ENCODE measurements at places on chromosomes 13 and 19.

- DNase-seq, result no peak
These were observed 194.6 kb upstream of the NBEA start for GRCh38 chr13:34747507-34747906.

DNA sequence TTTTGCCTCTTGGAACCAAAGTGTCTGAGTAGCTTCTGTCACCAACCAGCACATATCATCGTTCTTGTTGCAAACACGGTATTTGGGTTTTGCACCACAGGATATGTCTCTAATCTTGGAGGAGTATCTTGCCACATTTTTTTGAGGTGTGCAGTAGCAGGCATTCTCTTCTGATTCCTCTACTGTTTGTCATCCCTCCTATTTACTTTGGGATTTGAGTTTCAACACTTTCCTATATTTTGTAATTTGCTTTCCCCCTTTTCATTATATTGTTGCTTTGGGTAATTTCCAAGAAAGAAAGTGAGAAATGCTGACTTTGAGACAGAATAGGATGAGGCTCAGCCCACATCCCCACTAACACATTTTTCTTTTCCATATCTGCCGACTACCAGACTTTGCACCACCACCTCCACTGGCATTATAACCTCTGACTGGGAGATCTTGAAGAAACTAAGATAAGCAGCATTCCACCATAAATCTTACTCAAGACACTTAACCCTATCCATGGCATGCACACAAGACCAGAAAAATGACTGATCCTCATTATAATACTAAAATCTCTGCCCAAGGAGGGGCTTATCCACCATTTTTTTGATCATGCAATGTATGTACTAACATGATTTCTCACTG is 12.0 kb upstream of the DZIP1 start:
- no peak for DNase-seq

DNA sequence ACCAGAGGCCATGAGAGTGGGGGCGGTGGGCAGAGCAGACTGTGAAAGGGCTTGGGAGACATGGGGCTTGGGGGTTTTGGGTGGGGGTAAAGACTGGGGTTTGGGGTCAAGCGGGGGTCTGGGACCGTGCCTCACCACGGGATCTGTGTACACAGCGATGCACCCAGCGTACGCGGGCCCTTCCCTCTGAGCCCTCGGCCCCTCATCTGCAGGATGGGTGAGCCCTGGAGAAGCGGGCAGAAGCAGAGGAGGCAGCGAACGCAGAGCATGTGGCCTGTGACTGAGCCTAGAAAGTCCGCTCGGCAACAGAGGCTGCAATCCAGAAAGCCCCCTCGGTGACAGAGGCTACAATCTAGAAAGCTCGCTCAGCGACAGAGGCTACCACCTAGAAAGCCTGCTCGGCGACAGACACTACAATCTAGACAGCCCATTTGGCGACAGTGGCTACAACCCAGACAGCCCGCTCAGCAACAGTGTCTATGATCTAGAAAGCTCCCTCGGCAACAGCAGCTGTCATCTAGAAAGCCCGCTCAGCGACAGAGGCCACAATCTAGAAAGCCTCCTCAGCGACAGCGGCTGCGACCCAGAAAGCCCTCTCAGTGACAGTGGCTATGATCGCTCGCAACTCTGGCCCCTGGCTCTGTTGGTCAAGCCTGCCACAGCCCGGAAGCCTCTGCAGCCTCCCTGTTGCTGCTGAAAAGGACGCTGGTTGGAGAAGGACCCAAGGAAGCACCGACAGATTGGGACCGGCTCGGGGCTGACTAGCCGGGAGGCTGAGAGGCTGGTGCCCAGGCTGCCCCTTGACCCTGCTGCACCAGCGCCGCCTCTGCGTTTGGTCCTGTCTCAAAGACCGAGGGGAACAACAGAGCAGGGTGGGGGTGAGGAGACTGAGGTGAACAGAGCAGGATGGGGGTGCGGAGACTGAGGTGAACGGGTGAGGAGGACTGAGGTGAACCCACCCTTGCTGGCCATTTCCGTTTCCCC is 68.6 kb downstream of the SPACA7 start:
- no peak for DNase-seq

DNA sequence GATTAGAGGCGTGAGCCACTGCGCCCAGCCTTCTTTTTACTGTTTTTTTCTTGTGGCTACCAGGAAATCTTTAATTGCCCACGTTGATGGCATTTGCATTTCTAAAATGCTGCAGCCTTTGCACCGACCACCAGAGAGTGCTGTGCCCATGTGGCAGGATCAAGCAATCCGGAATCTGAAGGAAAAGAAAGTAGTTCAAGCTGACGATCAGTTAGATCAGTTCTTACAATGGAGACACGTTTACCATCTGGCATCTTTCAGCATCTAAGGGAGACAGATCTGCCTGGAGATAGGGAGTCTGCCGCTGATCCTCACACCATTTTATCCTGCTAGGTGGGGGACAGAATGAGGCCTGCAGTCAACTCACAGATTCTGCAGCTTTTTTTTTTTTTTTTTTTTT is 19.9 kb downstream of the TINCR start:
- no peak for DNase-seq

GRCh38 chr13:30559274-30559673 is 58.4 kb upstream of the USPL1 start:
- no peak for DNase-seq

- DNase-seq, result peak; percentile 19
These were observed 454 bp downstream of the TIMM44 start for GRCh38 chr19:7942981-7943443.

DNA sequence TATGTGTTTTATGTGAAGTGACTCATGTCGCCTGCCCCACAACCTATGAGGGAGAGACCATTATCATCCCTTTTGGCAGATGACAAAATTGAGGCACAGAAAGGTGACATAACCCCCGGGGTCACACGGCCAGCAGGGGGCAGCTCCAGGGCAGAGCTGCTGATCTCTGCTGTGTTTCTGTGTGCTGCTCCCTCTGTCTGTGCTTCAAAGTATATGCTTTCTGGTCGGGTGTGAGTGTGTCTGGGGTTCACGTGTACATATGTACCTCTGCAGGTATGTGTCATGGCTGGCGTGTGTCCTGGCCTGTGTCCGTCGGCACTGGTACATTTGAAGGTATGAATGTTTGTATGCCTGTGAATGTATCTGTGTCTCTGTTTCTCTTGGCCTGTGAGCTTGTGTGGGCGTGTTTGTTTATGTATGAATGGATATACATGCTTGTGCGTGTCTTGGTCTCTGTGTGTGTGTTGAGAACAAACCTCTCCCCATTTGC is 7.1 kb downstream of the LIPE start:
- peak; percentile 64 for DNase-seq

DNA sequence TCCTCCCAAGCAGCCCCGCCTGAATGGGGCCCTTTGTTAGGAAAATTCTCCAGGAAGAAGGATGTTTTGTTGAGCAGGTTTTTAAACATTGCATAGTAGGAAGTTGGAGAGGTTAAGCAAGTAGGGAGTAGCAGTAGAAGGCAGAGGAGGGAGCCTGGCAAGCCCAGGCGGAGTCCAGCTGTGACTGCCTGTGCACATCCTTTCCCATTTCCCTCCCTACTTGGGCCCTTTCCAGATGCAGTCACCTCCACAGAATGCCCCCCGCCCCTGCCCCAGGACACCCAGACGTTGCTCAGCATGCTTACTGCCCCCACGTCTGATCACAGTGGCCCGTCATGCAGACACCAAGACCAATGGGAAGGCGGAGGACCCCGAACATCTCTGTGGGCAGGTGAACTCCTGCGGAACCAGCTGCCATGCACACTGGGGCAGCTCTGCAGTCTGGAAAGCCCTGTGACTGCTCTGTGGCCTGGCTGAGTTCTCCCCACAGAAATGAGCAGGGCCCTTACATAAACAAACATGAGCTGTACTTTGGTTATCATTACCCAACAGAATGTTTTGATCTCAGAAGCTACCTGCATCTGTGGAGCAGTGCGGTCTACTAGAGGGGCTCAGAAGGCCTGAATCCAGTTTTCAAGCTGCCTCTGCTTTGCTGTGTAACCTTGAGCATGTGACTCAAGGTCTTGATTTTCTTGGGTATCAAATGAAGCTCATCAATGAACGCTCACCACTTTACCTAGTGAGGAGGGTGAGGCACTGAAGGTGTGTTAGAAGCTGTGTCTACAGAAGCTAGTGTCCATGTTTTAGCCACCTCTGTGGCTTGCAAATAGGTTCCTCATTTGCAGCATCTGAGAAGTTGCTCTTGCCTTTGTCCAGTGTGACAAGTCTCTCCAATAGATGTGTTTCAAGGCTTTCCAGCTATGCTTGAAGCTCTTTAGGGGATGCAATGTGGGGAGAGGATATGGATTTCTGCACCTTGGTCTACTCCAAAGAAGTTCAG is 84.2 kb downstream of the TNFRSF19 start:
- no peak for DNase-seq

DNA sequence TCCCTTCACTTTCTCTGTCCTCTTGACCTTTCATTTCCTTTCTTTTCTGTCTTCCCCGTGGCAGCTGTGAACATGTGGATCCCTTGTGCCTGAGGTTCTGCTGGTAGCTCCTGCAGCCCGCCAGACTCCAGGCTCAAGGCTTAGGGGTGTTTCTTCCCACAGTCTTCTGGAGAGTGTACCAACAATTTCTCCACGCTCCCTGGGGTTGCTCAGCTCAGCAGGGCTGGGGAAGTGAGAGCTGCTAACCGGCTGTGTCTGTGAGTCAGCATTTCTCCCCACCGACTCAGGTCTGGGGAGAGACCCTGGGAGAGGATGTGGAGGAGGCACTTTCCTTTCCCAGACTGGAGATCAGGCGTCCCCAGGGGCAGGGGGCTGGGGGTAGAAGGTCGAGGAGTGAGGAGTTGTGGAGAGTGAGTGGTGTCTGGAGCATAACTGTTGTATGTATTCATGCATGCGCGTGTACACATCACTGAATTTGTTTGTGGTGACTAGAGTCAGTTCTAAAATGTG is 193.6 kb downstream of the KCNRG start:
- peak; percentile 88 for DNase-seq

GRCh38 chr19:50818859-50819472 is 4.6 kb downstream of the KLK1 start:
- DNase-seq, result no peak

DNA sequence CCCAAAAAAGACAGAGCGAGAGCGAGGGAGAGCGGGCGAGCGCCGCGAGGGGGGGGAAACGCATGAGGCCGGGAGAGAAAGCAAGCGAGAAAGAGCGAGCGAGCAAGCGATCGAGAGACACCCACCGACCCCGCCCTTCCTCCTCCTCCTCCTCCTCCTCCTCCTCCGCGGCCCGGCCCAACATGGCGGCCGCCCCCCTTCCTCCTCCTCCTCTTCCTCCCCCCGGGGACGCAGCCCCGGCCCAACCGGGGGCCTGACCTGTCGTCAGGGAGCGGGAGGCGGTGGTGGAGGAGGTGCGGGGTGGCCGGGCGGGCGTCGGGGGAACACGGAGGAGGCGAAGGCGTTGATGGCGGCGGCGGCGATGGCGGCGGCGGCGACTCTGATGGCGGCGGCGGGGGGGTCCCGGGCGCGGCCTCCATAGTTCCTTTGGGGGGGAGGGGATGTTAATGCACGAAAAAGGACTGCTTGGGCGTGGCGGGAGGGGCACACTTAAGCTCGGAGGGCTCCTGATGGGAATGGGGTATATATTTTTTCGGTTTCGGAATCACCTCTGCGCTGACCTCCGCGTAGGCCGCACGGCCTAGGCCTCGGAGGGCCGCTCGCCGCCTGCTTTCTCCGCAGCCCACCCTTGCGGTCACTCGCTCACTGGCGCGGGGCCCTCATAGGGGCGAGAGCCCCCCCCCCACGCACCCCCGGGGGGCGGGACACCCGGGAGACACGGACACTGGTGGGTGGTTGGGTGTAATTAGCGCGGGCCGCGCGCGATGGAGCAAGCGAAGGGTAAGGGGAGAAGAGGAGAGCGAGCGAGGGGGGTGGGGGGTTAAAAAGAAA is 1.2 kb downstream of the ZC3H4 start:
- peak; percentile 85 for DNase-seq

DNA sequence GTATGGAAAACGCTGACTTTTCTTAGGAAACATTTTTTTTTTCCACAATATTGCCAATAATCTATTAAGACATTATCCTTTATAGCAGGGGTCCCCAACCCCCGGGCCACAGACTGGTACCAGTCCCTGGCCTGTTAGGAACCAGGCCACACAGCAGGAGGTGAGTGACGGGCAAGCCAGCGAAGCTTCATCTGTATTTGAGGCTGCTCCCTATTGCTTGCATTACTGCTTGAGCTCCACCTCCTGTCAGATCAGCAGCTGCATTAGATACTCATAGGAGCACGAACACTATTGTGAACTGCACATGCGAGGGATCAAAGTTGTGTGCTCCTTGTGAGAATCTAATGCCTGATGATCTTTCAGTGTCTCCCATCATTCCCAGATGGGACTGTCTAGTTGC is 793.7 kb downstream of the SLITRK5 start:
- DNase-seq, result no peak

DNA sequence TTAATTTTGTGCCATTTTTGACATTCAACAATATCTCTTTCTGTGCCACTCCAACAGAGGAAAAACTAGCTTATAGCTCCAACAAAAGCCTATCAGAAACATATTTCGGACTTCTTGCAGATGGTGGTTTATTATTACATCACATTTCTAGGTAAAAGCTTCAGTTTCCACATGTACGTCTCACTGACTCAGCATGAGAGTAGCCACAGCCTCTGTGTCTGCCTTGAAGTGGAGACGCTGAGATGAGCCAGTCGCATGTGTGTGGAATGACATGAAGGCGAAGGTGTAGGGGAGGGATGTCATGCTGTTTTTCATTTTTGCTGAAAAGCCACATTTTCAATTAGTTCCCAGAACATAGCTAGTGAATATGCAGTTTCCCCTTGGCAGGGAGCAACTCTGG is 598.6 kb downstream of the EFNB2 start:
- DNase-seq, result no peak

GRCh38 chr13:83274679-83275078 is 607.6 kb downstream of the SLITRK1 start:
- DNase-seq, result no peak

- DNase-seq, result no peak
These were observed 2.4 kb downstream of the FBN3 start for GRCh38 chr19:8146877-8147581.

DNA sequence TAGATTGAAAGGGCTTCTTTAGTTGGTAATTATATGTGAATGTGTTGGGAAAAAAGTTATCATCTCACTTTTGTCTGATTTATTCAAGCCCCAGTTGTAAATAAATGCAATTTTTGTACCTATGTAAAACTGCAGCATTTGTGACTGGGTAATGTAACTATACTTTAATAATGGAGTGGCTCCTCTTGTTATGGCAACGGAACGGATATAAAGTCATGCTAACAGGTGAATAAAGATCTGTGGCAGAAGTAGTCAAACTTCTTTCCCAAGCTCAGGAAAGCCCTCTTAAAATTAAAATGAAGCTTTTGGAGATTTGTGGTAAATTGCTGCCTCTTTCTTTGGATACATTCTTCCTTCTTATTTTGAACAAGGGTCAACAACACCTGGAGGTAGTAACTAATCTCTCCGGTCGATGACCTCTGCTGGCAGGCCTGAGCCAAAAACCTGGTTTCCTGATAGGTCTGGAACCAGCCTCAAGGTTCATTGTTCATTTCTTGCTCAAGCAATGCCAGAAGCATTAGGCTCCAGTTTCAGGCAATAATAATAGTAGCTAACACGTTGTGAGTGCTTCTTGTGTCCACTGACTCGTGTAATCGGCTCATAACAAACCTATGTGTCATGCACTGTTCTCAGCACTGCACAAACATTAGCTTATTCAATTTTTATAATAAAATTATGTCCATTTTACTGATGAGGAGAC is 313.4 kb upstream of the DACH1 start:
- DNase-seq, result no peak

- DNase-seq, result no peak
These were observed 884.2 kb downstream of the PCDH9 start for GRCh38 chr13:66345971-66346370.

- DNase-seq, result peak; percentile 24
These were observed 4.6 kb downstream of the FBXL3 start for GRCh38 chr13:77022341-77022740.

- no peak for DNase-seq
These were observed 14.2 kb downstream of the CACNA1A start for GRCh38 chr19:13492128-13492527.

- no peak for DNase-seq
These were observed 66.4 kb downstream of the KLF12 start for GRCh38 chr13:74067818-74068217.
